ENCODE measurements at places on chromosomes 1 and 21. TPM values are rescaled to one million over a fixed set of nuclear protein-coding genes. Genes with fewer than 3 reads are reported as not detected.

The NR5A2 gene
- total RNA-seq, result not detected

GRCh38 chr1:94039514-94039870 is 81.5 kb downstream of the ABCA4 start:
- peak; percentile 73 for DNase-seq

- peak; percentile 23 for DNase-seq
These were observed at the start of gene NID1 for GRCh38 chr1:236064674-236065508. NID1 (minus strand) TSS chr1:236065090; CDS start chr1:236065079, 11 bp downstream.

DNA sequence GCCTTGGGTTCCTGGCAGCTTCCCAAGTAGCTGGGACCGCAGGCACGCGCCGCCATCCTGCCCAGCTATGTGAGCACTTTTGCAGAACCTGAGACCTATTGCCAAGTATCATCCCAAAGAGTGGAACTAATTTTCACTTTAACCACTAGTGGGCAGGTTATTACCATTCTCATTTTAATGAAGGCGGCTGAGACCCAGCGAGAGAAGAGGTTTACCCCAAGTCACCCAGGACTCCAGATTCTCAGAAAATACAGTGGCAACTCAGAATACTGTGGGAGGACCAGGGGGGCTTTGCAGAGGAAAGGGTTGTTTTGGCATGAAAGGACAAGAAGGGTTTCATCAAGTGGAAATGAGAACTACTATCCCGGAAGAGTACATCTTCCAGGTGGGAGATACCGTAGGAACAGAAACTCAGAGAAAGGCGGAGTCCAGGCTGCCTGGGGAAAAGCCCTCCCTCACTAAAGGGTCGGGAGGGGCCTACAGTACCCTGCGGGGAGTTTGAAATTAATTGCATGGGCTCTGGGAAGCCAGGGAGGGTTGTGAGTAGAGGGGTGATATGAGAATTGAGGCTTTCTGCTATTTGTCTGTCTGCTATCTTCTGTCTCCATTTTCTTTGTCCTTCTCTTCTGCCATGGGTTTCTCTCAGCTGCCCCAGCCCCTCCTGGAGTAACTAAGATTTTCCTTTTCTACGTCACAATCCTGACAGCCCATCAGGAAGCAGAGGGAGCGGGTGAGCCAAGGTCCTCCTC is 7.2 kb upstream of the SEMA4A start:
- peak; percentile 82 for DNase-seq

The KRTAP20-1 gene
- not detected for total RNA-seq

GRCh38 chr1:204975568-204976235 is 67.3 kb upstream of the CNTN2 start:
- peak; percentile 68 for DNase-seq

The LAPTM5 gene
- 533 TPM for total RNA-seq

DNA sequence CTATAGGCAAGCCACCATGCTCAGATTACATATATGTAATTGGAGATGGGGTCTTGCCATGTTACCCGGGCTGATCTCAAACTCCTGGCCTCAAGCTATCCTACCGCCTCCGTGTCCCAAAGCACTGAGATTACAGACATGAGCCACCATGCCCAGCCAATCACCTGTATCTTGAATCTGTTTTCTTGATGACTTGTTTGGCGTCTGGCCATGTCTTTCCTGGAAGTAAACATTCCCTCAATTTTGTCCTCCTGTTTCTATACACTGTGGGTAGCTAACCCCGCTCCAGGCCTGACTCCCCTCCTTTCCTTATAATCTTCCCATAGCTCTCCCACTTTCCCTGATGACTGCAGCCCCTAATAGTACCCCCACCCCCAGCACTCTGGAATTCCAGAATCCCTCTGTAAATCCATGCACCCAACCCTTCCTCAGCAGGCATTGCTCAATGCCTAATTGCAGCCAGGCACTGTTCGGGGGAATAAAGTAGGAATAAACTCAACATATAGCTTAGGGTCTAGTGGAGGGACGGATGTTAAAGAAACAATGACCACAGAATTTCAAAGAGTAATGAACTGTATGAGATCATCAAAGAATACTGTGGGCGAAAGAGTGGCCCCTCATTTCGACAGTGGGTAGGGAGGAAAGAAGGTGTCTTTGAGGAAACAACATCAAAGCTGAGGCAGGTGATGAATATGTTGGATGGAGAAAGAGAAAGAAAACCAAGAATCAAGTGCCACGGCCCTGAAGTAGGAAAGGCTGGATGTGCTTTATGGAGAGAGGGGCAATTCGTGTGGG is 161.5 kb downstream of the ADSS2 start:
- DNase-seq, result no peak

DNA sequence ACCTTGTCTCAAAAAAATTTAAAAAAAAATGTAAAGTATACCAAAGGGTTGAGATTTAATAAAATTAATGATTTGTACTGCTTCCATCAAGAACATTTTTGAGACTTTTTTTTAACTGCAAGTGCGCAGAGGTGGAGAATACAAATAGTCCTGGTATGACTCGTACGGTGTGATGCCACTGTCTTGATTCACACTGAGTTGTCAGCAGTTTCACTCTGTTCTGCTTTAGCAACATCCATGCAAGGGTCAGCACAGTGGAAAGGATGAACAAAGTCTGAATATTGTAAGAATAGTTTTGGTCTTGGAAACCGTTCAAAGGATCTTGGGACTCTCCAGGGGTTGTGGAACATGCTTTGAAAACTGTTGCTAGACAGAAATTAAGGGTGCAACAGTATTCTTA is 40.2 kb downstream of the EXO1 start:
- DNase-seq, result no peak

GRCh38 chr1:62407398-62408009 is 29.3 kb upstream of the USP1 start:
- DNase-seq, result no peak

DNA sequence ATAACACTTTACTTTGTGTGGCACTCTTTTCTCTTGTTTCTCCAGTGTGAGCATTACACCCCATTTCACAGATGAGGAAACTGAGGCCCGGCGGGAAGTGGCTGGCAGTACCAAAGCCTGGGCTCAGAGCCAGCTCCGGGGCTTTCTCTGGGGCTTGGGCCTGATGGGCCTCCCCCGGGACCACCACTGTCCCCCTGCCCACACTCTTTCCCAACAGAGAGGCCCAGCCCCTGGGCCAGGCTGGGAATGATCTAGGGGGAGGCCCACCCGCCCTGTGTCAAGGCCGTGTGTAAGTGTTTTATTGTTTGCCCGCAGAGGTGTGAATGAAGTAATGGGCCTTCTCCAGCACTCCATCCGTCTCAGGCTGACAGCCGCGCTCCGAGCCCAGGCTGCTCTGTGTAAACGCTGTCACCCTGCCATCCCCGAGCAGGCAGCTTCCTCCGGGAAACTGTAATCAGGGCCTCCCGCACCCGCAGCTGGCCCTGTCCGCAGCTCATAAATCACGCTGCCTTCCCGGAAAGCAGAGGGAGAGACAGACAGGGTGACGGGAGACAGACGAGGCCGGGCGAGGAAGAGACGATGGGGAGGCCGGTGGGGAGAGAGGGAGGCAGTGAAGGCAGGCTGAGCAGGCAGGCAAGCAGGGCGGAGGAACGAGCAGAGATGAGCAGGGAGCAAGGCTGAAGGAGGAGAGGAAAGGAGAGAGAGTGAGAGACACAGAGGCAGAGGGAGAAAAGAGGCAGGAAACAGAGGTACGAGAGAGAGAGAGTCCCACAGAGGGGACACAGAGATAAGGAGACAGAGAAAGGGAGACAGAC is 109.7 kb upstream of the ZBTB40 start:
- no peak for DNase-seq

The OR2T29 gene
- not detected for total RNA-seq

DNA sequence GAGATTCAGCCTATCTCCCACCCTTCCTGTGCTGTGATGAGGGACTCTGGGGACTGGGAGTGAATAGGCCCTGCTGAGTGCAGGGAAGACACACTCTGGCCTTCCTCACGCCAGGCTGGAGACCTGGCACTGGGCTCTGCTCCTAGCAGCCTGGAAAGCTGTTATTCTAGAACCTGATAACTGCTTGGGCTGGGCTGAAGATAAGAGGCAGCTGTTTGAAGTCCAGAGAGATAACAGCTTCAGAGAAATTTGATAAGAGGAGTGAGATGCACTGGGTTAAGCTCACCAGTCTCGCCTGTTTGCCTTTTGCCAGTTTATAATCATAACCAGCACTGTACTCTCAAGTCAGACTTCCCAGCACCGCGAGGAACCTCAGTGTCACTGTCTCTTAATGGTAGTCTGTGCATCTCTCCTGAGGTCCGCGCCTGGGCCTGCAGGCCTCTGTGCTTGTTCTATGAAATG is 46.6 kb upstream of the GPR37L1 start:
- no peak for DNase-seq

DNA sequence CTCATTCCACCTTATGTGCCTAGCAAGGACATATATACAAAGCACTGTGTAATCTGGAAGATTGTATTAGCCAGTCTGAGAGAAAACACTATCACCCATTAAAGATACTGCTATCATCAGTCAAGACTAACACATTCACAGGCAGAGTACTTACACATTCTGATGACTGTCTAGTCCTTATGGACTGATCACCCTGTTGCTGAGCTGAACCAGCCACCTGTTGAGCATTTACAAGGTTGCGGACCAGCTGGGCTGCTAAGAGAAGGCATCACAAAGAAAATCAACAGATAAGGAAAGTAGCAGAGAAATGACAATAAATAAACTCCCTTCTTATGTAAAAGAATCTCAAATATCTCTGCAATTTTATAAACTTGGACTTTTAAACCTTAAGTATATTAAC is 30.8 kb downstream of the PRPF38A start:
- no peak for DNase-seq

GRCh38 chr1:181208083-181208482 is 119.6 kb downstream of the IER5 start:
- DNase-seq, result no peak

- DNase-seq, result no peak
These were observed 260.0 kb downstream of the FMN2 start for GRCh38 chr1:240351690-240352089.

- no peak for DNase-seq
These were observed 16.1 kb upstream of the MYCL start for GRCh38 chr1:39917825-39918224.

Measured in natural killer cell (primary cell).